ENCODE measurements at places on chromosomes 1 and 21.
A peak's percentile ranks its signal among the peaks of the same experiment; 100 is the strongest.

GRCh38 chr1:59107516-59107915 lies 189.4 kb upstream of the FGGY start:
- peaks cover 27% of the 10 kb centered on the region for H3K4me1 ChIP-seq
- H3K27ac ChIP-seq, result peak overlapping the region; percentile 36
- DNase-seq, result peak; percentile 69
- no peak overlapping the region for H3K4me3 ChIP-seq
- no peaks in the 10 kb centered on the region for H3K27me3 ChIP-seq

GRCh38 chr1:157286646-157287420 lies 148.6 kb upstream of the ETV3 start:
- DNase-seq, result no peak
- H3K27ac ChIP-seq, result no peak overlapping the region
- H3K4me1 ChIP-seq, result no peaks in the 10 kb centered on the region
- no peaks in the 10 kb centered on the region for H3K27me3 ChIP-seq
- no peak overlapping the region for H3K4me3 ChIP-seq

GRCh38 chr1:15384301-15384901 lies 25.3 kb upstream of the EFHD2 start:
- no peaks in the 10 kb centered on the region for H3K4me1 ChIP-seq
- DNase-seq, result no peak
- H3K4me3 ChIP-seq, result no peak overlapping the region
- no peak overlapping the region for H3K27ac ChIP-seq
- H3K36me3 ChIP-seq, result no peaks in the 10 kb centered on the region
- peaks cover 27% of the 10 kb centered on the region for H3K27me3 ChIP-seq

DNA sequence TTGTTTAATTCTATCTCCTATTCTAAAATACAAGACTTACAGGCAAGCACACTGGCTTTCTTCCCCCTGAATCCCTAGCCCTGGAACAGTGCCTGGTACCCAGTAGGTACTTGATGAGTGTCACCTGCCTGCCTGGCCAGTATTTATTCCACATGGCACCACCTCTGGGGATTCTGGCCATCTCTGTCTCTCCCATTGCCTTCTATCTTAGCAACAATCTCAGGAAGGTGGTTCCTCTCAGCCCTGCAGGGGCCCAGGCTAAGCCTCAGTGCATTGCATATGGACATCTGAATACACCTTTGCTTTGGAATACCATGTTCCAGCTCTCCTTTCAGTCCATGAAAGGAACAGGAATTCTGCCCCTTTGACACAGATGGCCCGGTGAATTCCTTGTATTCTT lies 81.0 kb downstream of the HIVEP3 start:
- no peak overlapping the region for H3K4me3 ChIP-seq
- no peaks in the 10 kb centered on the region for H3K27me3 ChIP-seq
- DNase-seq, result no peak
- H3K36me3 ChIP-seq, result no peaks in the 10 kb centered on the region

GRCh38 chr1:166924823-166925541 lies 48.9 kb upstream of the TADA1 start:
- H3K4me1 ChIP-seq, result peaks cover 5% of the 10 kb centered on the region
- H3K27ac ChIP-seq, result no peak overlapping the region
- H3K4me3 ChIP-seq, result no peak overlapping the region
- DNase-seq, result no peak

GRCh38 chr1:3803905-3804626 lies 7.8 kb upstream of the LRRC47 start:
- no peaks in the 10 kb centered on the region for H3K4me1 ChIP-seq
- peaks cover 6% of the 10 kb centered on the region for H3K27me3 ChIP-seq
- no peak for DNase-seq
- H3K36me3 ChIP-seq, result no peaks in the 10 kb centered on the region

All from heart right ventricle (tissue), 16 donors.